PC-3 (cell line): ENCODE measurements at places on chromosomes 5 and 9. TPM values are rescaled to one million over a fixed set of nuclear protein-coding genes. Genes with fewer than 3 reads are reported as not detected.

GRCh38 chr5:138752341-138752950, 779 bp upstream of the CTNNA1 start:
- no peaks in the 10 kb centered on the region for H3K27me3 ChIP-seq
- H3K4me1 ChIP-seq, result peaks cover 13% of the 10 kb centered on the region
- peak overlapping the region; percentile 76 for H3K4me3 ChIP-seq
- no peaks in the 10 kb centered on the region for H3K36me3 ChIP-seq
- peak; percentile 37 for DNase-seq

DNA sequence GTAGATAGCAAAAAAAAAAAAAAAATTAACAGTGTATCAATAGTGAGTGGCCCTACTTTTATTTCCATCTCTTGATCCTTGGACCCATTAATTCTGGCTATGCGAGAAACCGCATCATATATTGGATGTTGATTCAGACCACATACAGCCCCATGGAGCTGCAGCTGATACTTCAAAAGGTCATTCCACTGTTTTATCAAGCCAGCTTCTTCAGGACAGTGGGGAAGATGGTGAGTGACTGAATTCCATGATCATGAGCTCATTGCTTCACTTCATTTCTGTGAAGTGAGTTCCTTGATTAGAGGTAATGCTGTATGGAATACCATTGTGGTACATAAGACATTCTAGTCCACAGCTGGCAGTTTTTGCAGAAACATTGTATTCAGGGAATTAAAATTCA, 222.9 kb upstream of the MEF2C start:
- H3K4me1 ChIP-seq, result no peaks in the 10 kb centered on the region
- no peaks in the 10 kb centered on the region for H3K36me3 ChIP-seq
- no peaks in the 10 kb centered on the region for H3K27me3 ChIP-seq
- DNase-seq, result no peak
- no peak overlapping the region for H3K4me3 ChIP-seq

DNA sequence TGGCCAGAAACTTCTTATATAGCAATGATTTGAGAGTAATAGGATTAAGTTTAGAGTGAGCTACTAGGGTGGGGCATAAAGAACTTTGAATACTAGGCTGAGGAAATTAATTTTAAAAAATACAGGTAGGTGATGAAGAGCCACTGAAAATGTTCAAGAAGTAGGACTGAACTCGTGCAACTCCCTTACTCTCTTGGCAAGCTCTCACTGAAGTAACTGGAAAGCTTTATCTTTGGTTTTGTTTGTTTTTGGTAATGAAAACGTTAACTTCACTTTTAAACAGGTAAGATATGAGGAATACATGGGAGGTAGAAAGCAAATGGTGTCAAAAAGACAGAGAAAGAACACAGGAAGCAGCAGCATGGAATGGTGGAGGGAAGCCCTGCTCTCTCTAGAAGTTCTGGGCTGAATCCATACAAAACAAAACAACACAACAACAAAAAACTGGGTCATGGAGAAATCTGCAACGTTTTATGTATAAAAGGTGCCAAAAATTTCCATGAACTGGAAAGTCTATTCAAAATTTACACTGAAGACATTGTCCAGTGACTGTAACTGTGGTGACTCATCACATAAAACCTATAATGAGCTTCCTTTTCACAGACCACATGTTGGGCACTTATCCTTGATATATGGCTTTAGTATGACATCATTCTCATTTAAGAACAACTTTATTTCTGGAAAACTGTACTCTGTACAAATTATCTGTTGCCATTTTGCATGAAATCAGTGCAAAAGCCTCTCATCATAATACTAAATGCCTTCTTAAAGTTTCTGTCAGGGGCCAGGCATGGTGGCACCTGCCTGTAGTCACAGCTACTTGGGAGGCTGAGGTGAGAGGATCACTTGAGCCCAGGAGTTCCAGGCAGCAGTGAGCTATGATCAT, 91.2 kb upstream of the CHD1 start:
- DNase-seq, result peak; percentile 94
- H3K36me3 ChIP-seq, result no peaks in the 10 kb centered on the region
- no peak overlapping the region for H3K4me3 ChIP-seq
- no peaks in the 10 kb centered on the region for H3K27me3 ChIP-seq
- H3K27ac ChIP-seq, result no peak overlapping the region

- H3K27me3 ChIP-seq, result no peaks in the 10 kb centered on the region
- peaks cover 8% of the 10 kb centered on the region; the same call in 1 of the 2 replicates for H3K4me1 ChIP-seq
- no peak for DNase-seq
- H3K4me3 ChIP-seq, result no peak overlapping the region
- H3K36me3 ChIP-seq, result no peaks in the 10 kb centered on the region
These were observed 101.1 kb upstream of the COL5A1 start for GRCh38 chr9:134540276-134541096.

- no peaks in the 10 kb centered on the region for H3K27me3 ChIP-seq
- H3K4me3 ChIP-seq, result no peak overlapping the region
- H3K36me3 ChIP-seq, result no peaks in the 10 kb centered on the region
- no peak overlapping the region for H3K27ac ChIP-seq
These were observed 814.2 kb upstream of the GRAMD2B start for GRCh38 chr5:125609011-125609410.

Gene PGM5
- 75.5 and 90.2 TPM in 2 replicates for total RNA-seq
